ENCODE measurements at places on chromosomes 2 and 18. TPM values are rescaled to one million over a fixed set of nuclear protein-coding genes. Genes with fewer than 3 reads are reported as not detected.

CHPF gene
- 52.3 TPM for total RNA-seq

- ATAC-seq, result no peak
These were observed 118.1 kb upstream of the CXCR4 start for GRCh38 chr2:136236019-136236418.

GPR155 gene
- 5.6 TPM for total RNA-seq

TNFRSF11A gene
- 0.50 TPM for total RNA-seq

DNA sequence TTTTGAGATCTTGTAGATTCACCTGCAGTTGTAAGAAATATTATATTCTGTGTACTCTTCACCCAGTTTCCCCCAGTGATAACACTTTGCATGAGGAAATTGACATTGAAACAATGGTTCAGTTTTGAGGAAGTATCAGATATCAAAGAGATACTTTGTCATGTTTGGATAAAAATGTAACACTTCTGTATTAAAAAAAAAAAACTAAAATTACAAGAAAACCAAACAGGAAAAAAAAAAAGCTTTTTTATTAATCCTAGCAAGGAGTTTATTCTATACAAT, 204.0 kb downstream of the ARL4C start:
- no peak for ATAC-seq

- ATAC-seq, result no peak
These were observed 523.5 kb upstream of the ZEB2 start for GRCh38 chr2:145043399-145043834.

Measured in motor neuron (in vitro differentiated cells).